Muscle of arm (tissue), 14 donors: ENCODE measurements at places on chromosomes 6 and 20.

- no peak for DNase-seq
Observed at GRCh38 chr6:12060780-12061609, 48.9 kb downstream of the HIVEP1 start.

GRCh38 chr20:10221021-10221420 lies 2.4 kb downstream of the SNAP25 start:
- no peak for DNase-seq

GRCh38 chr6:156396068-156396771 lies 381.0 kb upstream of the ARID1B start:
- DNase-seq = no peak

DNA sequence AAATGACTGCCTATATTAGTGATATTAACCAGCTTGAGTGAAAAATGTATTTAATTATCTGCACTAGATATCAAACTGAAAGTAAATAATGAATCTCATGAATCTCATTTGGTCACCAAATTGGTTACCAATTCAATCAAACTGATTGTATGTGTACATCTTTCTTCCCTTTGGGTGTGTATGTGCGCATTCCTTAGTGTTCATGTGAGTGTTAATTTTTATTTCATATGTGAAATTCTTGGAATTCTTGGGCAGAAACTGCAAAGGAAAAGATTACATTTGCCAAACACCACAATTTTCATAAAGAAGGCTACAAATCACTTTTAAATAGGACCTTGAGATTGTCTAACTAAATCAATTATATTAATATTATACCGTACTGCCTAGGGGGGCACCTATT lies 648.4 kb upstream of the MARCKS start:
- no peak for DNase-seq

DNA sequence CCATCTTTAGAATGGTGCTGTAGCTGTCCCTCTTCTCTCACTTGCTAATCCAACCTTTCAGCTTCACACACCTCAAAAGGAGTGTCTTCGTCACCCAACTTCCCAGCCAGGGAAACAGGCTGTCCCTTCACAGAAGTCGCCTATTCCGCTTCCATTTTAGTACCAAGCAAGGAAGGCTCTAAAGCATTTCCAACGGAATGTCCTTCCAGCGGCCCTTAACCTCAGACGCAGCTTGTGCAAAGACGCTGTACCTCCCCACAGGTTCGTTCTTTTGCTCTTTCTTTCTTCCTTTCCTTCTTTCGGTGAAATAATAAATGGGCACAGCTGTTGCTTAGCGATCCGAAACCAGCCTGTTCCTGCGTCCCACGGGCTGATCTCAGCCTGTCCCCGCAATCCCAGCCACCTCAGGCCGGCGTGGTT lies 1.5 kb downstream of the PTPRT start:
- DNase-seq = no peak

- DNase-seq = no peak
Observed at GRCh38 chr6:156703719-156704118, 73.5 kb upstream of the ARID1B start.

GRCh38 chr6:31110825-31111582 lies 1.4 kb downstream of the C6orf15 start:
- DNase-seq = no peak

GRCh38 chr6:80388507-80388906 lies 282.0 kb downstream of the BCKDHB start:
- no peak for DNase-seq

- DNase-seq = no peak
Observed at GRCh38 chr6:109834131-109834530, 143.0 kb downstream of the FIG4 start.

DNA sequence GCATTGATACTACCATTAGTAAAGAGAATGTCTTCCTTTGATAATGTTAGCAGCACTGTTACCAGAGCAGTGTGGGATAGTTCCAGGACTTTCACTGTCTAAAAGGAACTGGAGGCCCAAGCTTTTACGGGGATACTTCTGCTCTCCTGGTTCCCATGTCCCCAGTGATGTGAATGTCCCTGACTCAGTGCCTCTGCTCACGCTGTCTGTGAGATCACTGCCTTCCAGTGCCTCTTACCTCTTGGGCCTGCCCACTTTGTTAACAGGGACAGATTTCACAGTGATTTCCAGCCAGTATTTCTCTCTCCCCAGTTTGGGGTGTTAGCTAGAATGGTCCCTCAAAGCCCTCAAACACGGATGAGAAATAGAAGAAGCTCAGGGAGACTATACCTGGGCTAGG lies 14.4 kb downstream of the PTPRA start:
- no peak for DNase-seq

DNA sequence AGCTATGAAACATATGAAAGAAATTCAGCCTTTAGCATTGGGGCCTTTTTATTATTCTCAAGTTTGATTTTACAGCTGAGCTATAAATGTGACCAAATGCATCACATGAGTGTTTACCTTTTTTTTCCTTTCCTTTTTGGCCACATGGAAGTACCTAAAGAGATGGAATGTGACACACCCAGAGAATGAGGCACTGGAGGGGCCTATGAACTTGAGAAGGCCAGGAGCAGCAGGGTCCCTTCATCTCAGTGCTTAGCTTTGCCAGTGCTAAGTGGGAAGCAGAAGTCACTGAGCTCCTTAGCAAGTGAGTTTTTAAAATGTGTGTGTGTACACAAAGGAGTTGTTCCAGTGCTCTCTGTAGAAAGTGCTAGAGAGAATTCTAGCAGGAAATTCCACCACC lies 44.7 kb downstream of the RREB1 start:
- DNase-seq = no peak

DNA sequence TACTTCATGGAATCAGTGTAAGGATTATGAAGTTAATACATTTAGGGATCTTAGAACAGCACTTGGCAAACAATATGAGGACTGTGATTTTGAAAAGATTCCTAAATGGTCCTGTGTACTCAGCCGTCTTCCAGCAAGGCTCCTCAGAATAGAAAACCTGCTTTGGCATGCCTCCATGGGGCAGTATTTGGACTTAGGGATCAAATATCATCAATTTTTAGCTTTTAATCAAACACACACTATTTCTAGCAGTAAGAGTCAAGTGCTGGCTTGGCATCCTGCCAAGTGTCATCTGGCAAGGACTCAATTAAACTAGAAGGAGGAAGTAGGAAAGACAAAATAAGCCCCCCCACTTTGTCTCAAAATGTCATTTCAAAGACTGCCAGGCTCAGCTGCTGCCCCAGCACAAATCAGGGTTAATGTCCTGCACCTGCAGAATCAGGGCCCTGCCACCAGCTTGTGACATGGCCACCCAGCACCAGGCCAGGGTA lies 40.8 kb downstream of the IYD start:
- peak; percentile 48 for DNase-seq

- DNase-seq = no peak
Observed at GRCh38 chr20:48574383-48574782, 253.4 kb downstream of the PREX1 start.

DNA sequence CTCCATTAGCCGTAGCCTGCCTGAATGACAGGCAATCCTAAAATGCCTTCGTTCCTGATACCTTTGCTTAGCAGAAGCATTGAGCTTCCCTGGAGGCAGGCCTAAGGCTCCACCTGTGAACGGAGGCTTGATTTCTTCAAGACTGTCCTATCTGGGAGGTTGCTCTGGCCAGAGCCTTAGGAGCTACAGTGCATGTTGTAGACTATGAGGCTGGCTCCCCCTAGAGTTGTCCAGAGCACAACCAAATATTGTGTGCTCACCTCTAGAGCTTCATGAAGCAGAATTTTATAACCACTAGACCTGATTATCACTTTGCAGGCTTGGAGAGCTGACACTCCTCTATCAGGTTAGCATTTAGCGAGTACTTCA lies 217.8 kb downstream of the MAFB start:
- DNase-seq = no peak

DNA sequence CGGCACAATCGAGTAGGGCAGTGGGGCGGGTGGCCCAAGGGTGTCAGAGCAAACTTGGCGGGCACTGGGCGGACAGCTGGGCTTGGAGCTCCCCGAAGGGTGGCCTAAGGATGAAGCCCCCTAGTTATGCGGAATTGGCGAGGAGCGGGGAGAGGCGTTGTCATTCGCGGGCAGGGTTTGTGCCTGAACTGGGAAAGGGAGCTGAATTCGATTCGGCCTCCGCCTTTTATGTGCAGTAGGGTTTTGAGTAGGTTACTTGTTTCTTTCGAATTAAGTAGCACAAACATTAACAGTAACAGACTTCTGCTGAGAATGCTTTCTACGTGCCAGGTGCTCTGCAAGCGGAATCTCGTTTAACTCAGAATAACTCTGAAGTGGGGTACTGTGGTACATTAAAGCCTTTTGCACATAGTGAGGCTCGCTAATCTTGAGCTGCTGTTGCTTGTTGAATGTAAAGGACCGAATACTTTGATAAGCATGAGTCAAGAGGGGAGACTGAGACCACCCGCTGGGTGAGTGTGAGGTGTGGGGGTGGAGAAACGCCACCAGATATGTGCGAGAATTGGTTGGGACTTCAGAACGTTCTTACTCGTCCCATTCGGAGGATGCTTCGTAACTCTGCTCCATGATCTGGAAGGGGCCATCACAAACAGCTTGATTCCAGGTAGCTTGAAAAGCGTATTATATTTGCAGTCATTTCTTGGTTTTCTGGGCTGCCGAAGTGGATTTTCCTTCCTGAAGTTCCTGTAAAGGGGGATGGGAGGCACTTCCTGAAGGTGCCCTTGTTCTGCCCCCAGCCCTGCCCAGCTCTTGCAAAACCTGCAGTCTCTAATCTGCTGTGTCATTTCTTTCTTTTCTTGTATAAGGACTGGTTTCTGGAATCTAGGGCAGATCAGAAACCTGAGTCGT lies 833 bp downstream of the RAB5IF start:
- no peak for DNase-seq

- DNase-seq = no peak
Observed at GRCh38 chr6:12408752-12409151, 118.6 kb downstream of the EDN1 start.

GRCh38 chr20:37657924-37658804 lies 35.7 kb upstream of the CTNNBL1 start:
- no peak for DNase-seq

DNA sequence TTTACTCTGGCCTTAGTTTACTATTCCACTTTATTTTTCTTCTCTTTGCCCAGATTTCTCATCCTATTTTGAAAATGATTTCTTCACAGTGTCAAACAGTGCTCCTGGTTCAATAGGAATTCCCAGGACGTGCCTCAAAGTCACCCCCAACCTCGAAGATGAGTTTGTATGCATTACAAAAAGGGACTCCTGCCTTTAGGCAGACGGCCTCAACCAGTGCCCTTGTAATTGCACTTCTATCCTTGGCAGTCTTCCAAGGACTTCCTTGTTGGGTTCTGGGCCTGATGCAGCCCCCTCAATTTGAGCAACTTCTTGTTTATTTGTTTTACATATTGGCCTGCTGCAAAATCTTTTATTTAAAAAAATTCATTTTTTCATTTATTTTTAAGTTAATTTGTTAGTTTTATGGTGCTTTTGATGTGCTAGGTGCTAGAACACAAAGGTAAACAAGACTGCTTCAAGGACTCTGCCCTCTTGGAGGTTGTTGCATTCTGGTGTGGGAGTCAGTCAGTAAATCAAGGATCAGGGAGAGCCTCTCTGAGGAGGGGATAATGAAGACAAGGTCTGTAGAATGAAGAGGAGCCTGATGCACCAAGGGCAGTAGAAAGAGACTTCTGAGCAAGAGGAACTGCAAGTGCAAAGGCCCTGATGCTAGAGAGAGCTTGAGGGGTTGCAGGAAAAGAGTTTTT lies 181.5 kb upstream of the LAMP5 start:
- no peak for DNase-seq

- DNase-seq = no peak
Observed at GRCh38 chr6:139149383-139149782, 14.5 kb downstream of the HECA start.

DNA sequence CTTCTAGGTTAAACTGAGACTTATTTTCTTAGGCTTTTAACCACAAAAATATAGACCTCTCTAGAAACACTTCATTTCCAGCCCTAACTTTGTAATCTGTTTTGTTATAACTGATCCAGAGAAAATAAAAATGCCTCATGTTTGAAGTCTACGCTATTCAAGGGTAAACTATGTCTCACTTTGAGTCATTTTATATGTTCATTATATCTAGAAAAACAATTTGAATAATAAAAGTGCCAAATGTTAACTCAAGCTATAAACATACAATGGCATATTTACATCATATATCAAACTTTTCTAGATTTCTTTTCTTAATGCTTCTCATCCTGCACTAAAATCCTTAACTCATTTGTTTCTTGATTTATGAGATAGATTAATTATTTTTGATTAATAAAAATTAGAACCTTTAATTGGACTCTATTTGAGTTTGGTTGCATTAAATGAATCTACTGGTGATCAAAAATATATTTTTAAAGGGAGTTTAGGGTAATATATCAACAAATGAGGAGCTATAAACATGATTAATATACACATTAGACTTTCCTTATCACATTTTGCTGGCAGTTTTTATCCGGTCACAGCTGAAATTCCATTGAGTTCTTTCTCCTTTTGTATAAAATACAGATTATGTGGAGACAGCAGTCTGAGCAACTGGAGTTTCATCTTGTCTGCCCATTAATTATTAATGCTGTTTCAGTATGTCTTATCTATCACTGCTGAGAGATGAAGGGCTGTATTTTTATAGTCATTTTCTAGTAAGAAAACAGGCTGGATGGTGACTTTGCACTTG lies 246.5 kb downstream of the TBX18 start:
- no peak for DNase-seq

- no peak for DNase-seq
Observed at GRCh38 chr6:117505311-117505710, 22.8 kb downstream of the DCBLD1 start.

DNA sequence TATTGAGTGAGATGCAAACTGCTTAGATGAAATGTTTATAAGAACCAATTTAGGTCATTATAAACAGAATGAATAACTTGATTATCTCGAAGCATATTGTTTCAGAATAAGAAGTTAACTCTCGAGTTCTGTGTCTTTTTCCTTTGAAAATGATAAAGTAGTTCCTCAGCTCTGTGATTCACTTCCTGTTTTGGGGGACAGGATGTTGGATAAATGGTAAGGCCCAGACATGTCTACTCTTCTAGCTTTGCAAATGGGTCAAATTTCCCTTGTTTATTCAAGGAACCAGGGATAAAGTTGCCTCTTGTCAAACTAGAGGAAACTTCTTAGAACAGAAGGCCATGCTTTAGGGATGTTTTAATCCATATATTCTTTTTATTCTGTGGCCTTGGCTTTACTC lies 246.9 kb downstream of the SOX4 start:
- no peak for DNase-seq

GRCh38 chr20:4260102-4260501 lies 244.7 kb upstream of the RNF24 start:
- DNase-seq = no peak

DNA sequence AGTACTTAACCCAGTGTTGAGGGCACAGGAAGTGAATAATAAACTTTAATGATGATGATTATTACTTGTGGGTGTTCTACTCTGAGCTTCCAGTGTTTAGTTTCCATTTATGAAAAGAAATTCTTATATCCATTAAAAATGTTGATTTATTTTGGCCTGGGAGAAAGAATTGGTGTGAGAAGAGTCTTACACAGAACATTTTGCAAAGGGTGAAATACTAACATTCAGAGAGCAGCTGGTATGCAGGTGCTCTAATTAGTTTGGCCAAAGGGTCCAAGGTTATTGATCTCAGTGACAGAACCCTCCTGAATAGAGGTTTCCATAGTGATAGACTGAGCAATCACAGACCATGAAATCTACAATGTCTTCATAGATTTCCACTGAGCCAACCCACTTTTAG lies 4.4 kb downstream of the OSER1 start:
- DNase-seq = no peak
